ENCODE measurements at places on chromosomes 12 and 14.

DNA sequence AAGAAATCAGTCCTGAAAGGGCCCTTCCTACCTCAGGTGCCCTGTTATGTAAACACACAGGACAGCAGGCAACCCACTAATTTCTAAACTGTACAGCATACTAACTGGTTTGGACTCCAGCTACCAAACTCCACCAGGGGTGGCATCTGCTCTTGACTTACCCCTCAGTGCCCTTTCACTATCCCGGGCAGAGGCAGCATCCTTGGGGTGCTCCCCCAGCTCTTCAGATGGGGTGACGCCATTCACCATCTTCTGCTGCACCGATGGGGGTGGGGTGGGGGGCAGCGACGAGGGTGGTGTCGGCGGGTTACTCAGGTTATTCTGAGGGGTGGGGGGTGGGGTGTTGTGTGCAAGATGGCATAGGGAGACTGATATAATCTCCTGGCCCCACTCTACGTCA lies 11.5 kb upstream of the PRKAG1 start:
- DNase-seq = no peak

- DNase-seq = no peak
These were observed 22.2 kb downstream of the ZNF664 start for GRCh38 chr12:123995023-123995748.

- DNase-seq = peak; percentile 89
These were observed 8.1 kb upstream of the LHX5 start for GRCh38 chr12:113479590-113480335.

GRCh38 chr14:63421919-63422318 lies 103.2 kb upstream of the GPHB5 start:
- DNase-seq = no peak

DNA sequence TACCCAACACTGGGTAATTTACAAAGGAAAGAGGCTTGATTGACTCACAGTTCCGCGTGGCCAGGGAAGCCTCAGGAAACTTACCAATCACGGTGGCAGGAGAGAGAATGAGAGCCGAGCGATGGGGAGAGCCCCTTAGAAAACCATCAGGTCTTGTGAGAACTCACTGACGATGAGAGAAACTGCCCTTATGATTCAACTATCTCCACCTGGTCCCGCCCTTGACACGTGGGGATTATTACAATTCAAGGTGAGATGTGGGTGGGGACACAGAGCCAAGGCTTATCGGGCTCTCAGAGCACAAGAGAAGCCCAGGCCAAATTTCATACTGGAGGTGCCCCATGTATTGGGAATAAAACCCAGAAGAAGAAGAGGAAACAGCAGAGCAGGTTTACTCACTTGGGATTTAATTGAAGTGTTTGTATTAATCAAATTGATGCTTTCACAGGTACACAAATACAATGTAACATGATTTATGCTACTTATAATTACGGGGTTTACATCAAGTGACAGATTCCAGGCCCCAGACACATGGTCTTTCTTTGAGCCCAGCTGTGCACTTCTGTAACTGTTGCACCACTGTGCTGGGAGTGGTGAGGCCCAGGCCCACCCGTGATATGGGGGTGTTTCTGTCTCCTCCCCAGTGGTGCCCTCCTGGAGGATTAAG lies 8.2 kb upstream of the CCDC85C start:
- DNase-seq = no peak

DNA sequence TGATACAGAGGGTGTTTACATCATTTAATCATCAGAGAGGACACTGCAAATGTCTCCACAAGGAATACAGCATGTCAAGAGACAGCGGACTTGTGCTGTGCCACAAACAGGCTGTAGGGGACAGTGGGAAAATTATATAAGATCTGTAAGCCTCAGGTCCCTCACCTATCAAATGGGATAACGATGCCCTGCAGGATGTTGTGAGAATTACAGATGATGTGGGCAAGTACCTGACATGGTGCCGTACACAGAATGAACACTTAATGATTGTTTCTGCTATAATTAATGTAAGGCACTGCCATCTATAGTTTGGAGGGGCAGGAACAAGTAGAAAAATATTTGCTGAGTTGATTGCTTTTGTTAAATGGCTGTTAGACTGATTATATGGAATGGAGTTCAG lies 81.9 kb upstream of the GTF2A1 start:
- no peak for DNase-seq

GRCh38 chr14:103653805-103654204 lies 24.8 kb downstream of the KLC1 start:
- DNase-seq = no peak

DNA sequence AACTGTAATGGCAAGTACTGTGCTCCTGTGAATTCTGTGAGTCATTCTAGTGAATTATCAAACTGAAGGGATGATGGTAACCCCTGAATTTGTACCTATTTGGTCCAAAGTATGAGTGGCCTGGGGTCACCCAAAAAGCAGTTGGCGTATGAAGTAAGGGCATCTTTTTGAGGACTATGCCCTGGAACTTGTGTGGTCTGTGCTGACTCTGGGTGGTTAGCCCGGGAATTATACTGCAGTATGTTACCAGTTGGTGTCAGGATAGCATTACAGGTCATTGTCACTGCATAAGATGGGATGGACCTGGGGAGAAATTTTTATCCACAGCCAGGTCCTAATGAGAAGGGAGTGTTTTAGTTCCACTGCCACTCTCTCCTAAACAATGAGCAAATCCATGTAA lies 174.7 kb downstream of the SSPN start:
- no peak for DNase-seq

GRCh38 chr14:37709419-37710195 lies 114.2 kb downstream of the TTC6 start:
- DNase-seq = peak; percentile 15
